ENCODE measurements at places on chromosomes 1 and 21. TPM values are rescaled to one million over a fixed set of nuclear protein-coding genes. Genes with fewer than 3 reads are reported as not detected.

UBE2U gene
- not detected for total RNA-seq

TSTD1 gene
- 56.5 TPM for total RNA-seq

CASQ2 gene
- total RNA-seq, result 70.6 TPM

ADORA1 gene
- 4.9 TPM for total RNA-seq

TMEM39B gene
- 10.4 TPM for total RNA-seq

REN gene
- 193 TPM for total RNA-seq

ERICH3 gene
- 0.12 TPM for total RNA-seq

SEC16B gene
- total RNA-seq, result 6.3 TPM

OPRD1 gene
- total RNA-seq, result 0.23 TPM

KCNE2 gene
- not detected for total RNA-seq

RPAP2 gene
- total RNA-seq, result 15.5 TPM

MMEL1 gene
- 6.8 TPM for total RNA-seq

CADM3 gene
- 0.88 TPM for total RNA-seq

OLIG2 gene
- total RNA-seq, result 0.06 TPM

PLPPR4 gene
- total RNA-seq, result 2.2 TPM

SPRR2A gene
- total RNA-seq, result not detected
